ENCODE measurements at places on chromosomes 12 and 14. TPM values are rescaled to one million over a fixed set of nuclear protein-coding genes. Genes with fewer than 3 reads are reported as not detected.

CLEC6A gene
- not detected for total RNA-seq

SH2B3 gene
- total RNA-seq, result 11.7 TPM

METTL25 gene
- total RNA-seq, result 68.3 TPM

LTBP2 gene
- total RNA-seq, result 29.1 TPM

EMC9 gene
- 18.1 TPM for total RNA-seq

C12orf54 gene
- not detected for total RNA-seq

ARMH4 gene
- total RNA-seq, result 18.2 TPM

CLEC1B gene
- total RNA-seq, result not detected

HOXC4 gene
- 0.21 TPM for total RNA-seq

BEGAIN gene
- total RNA-seq, result 3.3 TPM

LRP1-AS gene
- not detected for total RNA-seq

GARIN6 gene
- total RNA-seq, result not detected

NXPH4 gene
- 1.3 TPM for total RNA-seq

KRT5 gene
- 1,219 TPM for total RNA-seq

KRT79 gene
- 0.21 TPM for total RNA-seq

RAB15 gene
- 4.9 TPM for total RNA-seq

CLEC4E gene
- not detected for total RNA-seq

TCL1A gene
- total RNA-seq, result 3.5 TPM

TBX3 gene
- total RNA-seq, result 55.1 TPM

MGAT2 gene
- 30.7 TPM for total RNA-seq

CAPZA3 gene
- total RNA-seq, result not detected

DBX2 gene
- total RNA-seq, result 0.21 TPM

RPAP3 gene
- total RNA-seq, result 19.9 TPM

GPR84 gene
- not detected for total RNA-seq

PRPH gene
- 5.2 TPM for total RNA-seq

DTX1 gene
- total RNA-seq, result 10.9 TPM
